ENCODE measurements at places on chromosomes 13 and 19.

- DNase-seq, result no peak
Measured at GRCh38 chr13:33284031-33284430, 1.5 kb downstream of the STARD13 start.

- no peak for DNase-seq
Measured at GRCh38 chr19:5891572-5891937, 12.0 kb downstream of the NDUFA11 start.

DNA sequence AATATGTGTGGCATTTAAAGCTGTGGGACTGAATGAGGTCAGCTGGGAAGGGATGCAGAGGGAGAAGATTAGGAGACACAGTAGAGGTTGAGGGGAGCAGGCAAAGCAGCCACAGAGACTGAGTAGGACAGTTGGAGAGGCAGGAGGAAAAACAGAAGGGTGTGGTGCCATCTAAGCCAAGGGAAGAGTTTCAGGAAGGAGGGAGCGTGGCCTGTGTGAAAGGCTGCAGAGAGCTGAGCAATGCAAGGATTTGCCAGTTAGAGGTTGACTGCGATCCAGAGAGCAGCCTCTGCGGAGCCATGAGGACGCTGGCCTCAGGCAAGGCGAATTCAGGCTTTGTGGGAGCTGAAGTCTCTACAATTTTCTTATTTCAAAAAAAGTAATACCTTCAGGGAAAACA is 28.9 kb downstream of the SOX21 start:
- no peak for DNase-seq

DNA sequence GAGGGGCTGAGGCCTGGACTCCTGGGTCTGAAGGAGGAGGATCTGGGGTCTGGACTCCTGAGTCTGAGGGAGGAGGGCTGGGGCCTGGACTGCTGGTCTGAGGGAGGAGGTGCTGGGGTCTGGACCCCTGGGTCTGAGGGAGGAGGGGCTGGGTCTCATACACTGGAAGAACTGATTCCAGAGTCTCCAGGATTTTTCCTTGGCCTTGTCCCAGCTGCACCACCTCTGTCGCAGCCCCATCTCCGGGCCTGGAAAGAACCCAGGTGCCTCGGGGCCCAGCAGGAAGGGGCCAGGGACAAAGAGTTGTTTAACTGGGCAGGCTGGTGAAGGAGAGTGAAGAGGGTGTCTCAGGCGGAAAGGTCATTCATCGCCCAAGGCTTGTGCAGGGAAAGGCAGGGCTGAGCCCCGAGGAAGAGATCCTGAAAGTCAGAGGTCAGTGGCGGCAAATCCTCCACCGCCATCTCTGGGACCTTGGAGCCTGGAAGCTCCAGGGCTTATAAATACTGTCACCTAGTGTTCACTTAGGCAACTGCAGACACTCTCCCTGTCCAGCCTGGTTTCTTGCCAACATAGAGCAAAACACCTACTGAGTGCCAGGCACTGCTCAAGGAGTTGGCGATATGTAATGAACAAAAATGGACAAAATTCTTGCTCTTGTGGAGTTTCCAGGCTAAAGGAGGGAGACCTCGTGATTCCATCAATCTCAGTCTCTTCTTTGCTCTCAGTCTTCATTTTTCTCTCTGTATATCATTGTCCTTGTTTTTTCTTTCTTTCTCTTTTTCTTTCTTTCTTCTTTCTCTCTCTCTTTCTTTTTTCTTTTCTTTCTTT is 4.4 kb upstream of the KCNN4 start:
- DNase-seq, result peak; percentile 80

DNA sequence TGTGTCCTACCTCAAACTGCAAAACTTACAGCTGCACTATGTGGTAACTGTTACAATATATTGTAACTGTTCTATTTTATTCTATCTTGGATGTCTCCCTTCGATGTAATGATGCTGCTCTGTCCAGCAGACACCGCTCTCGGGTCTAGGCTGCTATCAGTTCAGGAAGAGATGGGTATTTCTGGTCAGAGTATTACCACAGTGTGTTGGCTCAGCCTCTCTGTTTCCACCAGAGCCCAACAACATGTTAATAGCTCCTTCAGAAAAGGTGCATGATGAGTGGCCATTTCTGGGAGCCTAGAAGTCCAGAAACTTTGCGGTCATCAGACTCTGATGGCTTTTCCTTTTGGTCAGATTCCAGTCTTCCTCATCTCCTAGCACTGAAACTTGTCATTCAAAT is 35.9 kb upstream of the IGFL1 start:
- no peak for DNase-seq

DNA sequence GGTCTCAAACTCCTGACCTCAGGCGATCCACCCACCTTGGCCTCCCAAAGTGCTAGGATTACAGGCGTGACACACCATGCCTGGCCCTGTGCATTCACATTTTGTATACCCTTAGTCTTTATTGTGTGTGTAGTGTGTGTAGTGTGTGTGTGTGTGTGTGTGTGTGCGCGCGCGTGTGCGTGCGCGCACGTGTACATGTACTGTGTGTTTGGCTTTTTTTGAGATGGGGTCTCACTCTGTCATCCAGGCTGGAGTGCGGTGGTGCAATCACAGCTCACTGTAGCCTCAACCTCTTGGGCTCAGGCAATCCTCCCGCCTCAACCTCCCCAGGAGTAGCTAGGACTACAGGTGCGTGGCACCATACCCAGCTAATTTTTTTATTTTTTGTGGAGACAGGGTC is 22.1 kb downstream of the ITM2B start:
- no peak for DNase-seq

GRCh38 chr19:17775245-17775927 is 19.6 kb upstream of the B3GNT3 start:
- peak; percentile 48 for DNase-seq

GRCh38 chr19:30743702-30744101 is 371.5 kb downstream of the ZNF536 start:
- no peak for DNase-seq

DNA sequence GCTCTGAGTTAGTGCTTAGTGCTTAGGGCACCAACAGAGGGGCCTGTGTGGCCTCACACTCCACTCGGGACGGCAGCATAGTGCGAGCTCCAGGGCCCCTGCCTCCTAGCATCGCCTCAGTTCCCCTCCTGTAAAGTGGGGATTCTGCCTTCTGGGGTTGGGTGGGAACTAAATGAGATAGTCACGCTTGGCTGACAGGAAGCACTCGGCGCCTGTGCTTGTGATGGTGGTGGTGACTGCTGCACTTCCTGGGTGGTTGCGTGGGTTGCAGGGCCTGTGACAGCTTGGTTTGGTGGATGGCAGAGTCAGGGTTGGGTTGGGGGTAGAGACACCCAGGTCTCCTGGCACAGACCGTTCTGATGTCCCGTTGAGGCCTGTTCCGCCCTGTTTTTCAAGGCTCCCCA is 7.7 kb downstream of the PLEKHF1 start:
- peak; percentile 88 for DNase-seq

- no peak for DNase-seq
Measured at GRCh38 chr13:79171141-79172061, 234.7 kb downstream of the RBM26 start.

- no peak for DNase-seq
Measured at GRCh38 chr19:18029617-18030338, 21.8 kb downstream of the ARRDC2 start.

GRCh38 chr13:20359335-20359734 is 127.2 kb upstream of the GJB6 start:
- no peak for DNase-seq

GRCh38 chr13:72004784-72005374 is 137.9 kb upstream of the DACH1 start:
- no peak for DNase-seq

- DNase-seq, result no peak
Measured at GRCh38 chr19:32945260-32945659, 26.5 kb downstream of the CEP89 start.

- DNase-seq, result no peak
Measured at GRCh38 chr19:13727798-13728197, 36.5 kb upstream of the MRI1 start.

DNA sequence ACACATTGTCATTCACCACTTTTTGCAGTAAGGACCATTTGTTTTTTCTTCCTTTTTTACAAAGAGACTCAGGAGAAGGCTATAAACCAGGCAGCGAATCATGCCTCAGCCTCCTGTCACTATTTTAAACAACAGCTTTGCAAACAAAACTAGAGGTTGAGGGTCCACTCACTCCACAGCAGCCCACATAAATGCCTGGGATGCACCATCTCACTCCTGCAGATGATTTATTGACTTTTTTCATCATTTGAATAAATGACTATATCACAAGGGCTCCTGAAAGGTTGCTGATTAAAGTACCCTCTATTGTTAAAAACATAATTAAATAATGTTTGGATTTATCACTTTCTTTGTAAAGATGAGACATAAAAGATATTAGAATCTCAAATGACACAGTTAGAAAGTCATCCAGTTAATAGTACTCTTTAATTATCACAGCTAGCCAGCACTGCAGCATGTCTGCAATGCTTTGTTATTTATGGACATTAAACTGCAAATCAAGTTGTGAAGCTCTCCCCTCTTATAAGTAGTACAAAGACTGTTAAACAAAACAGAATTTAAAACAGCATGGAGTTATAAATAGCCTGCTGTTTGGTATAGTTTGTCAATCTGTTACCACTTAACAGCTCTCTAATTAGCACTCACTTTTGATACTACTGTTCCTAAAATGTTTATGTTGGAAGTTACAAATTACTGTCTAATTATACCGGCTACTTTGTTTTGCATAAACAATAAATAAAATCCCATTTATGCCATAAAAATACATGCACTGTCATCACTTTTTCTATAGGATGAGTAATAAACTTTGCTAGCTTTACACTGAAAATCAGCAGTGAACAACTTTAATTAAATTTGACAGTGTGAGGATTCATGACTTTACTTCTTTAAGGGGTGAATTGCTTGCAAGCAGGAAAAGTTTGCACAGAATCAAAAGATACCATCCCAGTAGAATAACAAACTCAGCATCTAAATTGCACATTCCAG is 853.2 kb downstream of the UQCRFS1 start:
- no peak for DNase-seq

GRCh38 chr19:35206855-35207254 is 21.7 kb downstream of the FAM187B start:
- DNase-seq, result no peak

DNA sequence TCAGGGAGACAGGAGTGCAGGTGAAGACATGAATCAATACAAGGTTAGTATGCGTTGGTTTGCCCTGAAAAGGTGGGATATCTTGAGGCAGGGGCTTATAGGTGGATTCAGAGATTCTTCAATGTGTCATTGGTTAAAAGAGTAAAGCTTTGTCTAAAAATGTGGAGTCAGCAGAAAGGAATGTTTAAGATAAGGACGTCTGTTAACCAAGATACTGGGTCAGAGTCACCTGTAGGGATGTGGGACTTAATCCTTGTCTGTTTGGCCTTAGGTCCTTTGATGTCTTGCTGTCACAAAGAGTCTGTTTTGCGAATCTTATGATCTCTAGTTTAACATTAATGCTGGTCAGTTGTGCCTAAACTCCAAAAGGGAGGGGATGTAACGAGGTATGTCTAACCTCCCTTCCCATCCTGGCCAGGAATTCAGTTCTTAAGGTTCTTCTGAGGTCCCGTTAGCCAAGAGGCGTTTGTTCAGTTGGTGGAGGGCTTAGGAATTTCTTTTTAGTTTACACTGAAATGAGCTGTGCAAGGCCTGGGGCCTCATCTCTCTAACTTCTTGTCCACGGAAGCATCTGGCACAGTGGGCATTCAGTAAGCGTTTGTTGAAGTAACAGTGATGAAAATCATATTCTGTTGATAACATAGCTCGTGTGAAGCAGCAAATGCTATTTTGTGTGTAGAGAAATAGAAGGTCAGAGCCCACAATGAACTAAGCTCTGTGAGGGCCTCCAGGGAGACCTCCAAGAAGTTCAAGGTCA is 96.2 kb upstream of the RNF113B start:
- no peak for DNase-seq

DNA sequence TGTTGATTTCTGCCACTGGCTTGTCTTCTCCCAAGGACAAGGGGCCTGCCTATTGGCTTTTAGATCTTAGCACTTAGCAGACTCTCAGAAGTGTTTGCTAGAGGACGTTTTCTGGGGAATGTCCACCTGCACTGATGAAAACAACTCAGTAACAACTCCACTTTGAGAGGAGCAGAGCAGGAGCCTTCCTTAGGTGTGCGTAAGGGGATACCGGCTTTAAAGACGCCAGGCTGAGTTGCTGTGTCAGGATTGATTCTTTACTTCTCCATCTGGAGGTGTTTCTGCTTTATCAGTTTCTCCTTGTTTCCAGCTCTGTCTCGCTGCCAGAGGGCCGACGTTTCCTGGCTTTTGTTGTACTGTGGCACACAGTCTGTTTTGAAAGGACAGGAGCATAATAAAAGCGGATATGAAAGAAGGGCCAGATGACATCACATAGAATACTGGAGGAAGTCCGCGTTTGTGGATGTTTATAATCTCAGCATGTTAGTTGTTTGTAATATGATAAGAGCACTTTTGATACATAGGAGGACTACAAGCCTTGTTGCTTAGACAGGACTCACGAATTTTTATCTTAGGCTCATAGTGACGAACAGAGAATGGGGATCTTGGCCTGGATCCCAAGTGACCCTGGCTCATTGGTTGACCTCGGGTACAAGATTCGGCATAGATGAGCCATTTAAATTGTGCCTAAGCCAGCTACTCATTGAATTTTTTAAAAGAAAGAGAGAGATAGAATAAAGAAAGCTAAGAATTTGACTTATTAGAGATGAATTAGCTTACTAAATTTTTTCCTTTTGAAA is 34.6 kb downstream of the COL4A2 start:
- peak; percentile 4 for DNase-seq

DNA sequence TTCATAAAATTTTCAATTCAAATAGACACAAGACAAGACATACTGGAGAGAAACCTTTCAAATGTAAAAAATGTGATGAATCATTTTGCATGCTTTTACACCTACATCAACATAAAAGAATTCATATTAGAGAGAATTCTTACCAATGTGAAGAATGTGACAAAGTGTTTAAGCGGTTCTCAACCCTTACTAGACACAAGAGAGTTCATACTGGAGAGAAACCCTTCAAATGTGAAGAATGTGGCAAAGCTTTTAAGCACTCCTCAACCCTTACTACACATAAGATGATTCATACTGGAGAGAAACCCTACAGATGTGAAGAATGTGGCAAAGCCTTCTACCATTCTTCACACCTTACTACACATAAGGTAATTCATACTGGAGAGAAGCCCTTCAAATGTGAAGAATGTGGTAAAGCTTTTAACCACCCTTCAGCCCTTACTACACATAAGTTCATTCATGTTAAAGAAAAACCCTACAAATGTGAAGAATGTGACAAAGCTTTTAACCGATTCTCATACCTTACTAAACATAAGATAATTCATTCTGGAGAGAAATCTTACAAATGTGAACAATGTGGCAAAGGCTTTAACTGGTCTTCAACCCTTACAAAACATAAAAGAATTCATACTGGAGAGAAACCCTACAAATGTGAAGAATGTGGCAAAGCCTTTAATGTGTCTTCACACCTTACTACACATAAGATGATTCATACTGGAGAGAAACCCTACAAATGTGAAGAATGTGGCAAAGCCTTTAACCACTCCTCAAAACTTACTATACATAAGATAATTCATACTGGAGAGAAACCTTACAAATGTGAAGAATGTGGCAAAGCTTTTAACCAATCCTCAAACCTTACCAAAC is 24.6 kb upstream of the ZNF431 start:
- no peak for DNase-seq

Data from CD4-positive, alpha-beta T cell treated with Interleukin-10 for 1 hour (primary cell).